ENCODE measurements at places on chromosomes 13 and 19.

GRCh38 chr13:45951724-45952123 is 100.2 kb upstream of the SIAH3 start:
- no peak for DNase-seq

DNA sequence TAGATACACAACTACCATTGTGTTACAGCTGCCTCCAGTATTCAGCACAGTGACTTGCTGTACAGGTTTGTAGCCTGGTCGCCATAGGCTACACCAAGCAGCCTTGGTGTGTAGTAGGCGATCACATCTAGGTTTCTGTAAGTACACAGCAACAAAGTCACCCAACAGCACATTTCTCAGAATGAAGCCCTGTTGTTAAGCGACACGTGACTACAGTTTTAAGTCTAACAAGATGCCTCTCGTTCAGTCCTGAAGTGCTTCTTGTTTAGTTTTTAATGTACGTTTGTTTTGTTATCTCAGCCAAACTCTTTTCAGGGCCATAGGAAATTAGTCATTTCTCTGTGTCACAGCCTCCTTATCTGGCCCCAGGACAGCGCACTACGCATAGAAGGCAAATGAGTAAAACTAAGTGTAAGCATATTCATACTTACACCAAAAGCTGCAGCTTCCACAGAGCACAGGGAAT is 50.0 kb upstream of the GPR183 start:
- peak; percentile 45 for DNase-seq

- no peak for DNase-seq
Measured at GRCh38 chr13:94713561-94714182, 1.3 kb upstream of the SOX21 start.

- DNase-seq = peak; percentile 9
Measured at GRCh38 chr13:97141564-97142005, 80.5 kb upstream of the MBNL2 start.

DNA sequence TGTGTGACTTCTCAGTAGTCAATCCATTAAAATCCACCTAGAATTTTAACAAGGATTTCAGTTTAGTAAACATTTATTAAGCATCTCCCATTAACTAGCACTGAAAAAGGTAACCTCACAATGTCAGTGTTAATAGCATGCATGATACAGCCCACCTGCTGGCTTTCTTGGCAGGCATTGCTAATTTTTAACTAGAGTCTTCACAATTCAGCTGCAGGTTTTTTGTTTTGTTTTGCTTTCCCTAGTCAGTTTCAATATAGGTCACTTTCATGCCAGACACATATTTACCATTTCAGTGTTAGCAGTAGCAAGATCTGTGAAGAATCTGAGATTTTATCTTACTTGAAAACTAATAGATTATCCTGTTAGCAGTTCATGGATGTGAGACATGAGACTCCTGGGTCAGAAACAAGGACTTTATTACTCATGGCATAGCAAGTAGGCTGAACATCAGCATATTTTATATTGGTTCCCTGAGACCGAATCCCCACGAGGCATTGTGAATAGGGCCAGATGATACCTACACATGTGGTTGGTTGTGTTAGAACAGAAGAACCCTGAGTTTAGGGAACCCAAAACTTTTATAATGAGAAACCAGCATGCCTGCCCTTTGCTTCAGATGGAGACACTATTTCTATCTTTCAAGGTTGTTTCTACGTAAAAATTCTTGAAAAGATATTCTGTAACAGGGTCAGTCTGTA is 198.0 kb upstream of the HTR2A start:
- peak; percentile 31 for DNase-seq

Measured in GM20000 (cell line).